ENCODE measurements at places on chromosomes 3 and 15.

- no peak for DNase-seq
Measured at GRCh38 chr3:100424261-100424660, 22.9 kb downstream of the LNP1 start.

GRCh38 chr3:14397531-14397930, 4.9 kb upstream of the SLC6A6 start:
- peak; percentile 67 for DNase-seq

- DNase-seq, result no peak
Measured at GRCh38 chr3:107845380-107846278, 245.2 kb downstream of the CD47 start.

DNA sequence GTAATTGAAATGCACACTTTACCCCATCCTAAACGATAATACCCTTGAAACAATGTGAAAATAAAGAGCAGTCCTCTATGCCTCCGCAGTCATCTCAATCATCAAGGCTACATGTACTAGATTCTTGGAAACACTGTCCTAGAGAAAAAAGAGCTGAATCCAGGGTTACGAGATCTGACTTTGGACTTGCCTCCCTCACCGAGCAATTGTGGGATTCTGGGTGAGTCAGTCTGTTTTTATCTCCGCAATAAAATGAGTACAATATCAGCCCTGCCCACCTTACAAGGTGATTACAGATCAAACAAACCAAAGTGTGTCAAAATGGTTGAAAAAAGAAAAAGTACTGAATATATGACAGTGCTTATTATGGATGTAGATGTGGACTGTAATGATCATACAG, 152.3 kb upstream of the SNTN start:
- DNase-seq, result no peak

- DNase-seq, result peak; percentile 23
Measured at GRCh38 chr15:28975766-28976179, 90.0 kb downstream of the APBA2 start.

DNA sequence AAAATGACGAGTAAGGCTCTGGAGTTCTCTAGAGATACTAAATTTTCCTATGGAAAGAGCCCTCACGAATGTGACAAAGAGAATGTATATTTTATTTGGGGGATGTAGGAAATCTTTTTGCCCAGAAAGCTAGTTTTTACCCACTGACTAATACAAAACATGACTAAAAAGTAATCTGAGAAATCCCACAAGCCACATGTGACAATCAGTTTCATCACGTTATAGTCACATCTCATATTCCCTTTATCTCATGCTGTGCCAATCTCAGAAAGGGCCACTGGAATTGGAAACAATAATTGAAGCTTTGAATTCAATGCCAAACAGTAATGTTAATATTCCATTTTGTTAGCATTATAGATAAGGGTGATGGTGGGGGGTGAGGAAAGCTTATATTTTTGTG, 509.0 kb upstream of the GOLIM4 start:
- no peak for DNase-seq

DNA sequence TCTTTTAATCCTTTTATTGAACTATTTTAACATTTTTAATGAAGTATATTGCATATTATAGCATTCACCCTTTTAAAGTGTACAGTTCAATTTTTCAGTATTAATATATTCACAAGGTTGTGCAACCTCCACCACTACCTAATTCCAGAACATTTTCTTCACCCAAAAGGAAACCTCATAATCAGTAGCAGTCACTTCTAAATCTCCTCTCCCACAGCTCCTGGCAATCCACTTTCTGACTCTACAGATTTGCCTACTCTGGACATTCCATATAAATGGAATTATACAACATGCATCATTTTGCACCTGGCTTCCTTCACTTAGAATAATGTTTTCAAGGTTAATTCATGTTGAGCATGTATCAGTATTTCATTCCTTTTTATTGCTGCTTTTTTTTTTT, 55.0 kb upstream of the HRH1 start:
- DNase-seq, result no peak

GRCh38 chr3:197431346-197431910, 124.3 kb downstream of the BDH1 start:
- no peak for DNase-seq

GRCh38 chr3:128794770-128795649, 69.0 kb downstream of the RAB7A start:
- peak; percentile 58 for DNase-seq
